ENCODE measurements at places on chromosomes 13 and 19.

GRCh38 chr19:17332360-17332676, 2.3 kb downstream of the ANO8 start:
- no peak for DNase-seq

DNA sequence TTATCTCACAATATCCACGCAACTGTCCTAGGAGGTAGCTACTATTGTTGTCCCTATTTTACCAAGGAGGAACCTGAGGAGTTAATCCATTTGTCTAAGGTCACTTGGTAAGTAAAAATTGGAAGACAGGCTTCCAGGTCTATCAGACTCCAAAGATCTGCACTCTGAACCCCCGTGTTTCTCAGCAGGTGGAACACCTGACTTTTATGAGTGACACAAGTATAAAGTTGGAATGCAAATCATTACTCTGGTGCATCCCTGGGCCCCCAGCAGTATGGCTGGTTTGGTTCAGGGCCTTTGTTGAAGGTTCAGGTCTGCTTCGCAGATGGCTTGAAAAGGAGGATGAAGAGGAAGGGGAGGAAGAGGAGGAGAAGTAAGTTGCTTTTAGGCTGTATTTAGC, 46.0 kb downstream of the RGCC start:
- no peak for DNase-seq

DNA sequence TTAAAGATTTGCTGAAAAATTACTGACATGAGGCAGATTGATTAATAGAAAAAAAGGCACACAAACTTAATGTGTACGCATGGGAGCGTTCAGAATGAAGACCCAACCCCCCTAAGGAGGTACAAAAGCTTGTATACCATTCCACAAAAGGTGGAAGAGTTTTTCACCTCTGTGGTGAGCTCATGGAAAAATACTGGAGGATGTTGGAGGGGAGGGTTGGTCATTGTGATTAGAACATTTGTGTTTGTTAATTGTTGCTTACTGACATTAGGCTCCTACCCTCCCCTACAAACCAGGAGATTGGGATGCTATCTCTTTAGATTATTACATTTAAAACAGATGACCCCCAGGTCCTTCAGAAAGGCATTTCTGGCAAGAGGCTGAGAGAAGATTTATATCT, 1973.3 kb downstream of the OLFM4 start:
- DNase-seq, result no peak

GRCh38 chr13:100976993-100977392, 302.4 kb upstream of the TMTC4 start:
- DNase-seq, result no peak

DNA sequence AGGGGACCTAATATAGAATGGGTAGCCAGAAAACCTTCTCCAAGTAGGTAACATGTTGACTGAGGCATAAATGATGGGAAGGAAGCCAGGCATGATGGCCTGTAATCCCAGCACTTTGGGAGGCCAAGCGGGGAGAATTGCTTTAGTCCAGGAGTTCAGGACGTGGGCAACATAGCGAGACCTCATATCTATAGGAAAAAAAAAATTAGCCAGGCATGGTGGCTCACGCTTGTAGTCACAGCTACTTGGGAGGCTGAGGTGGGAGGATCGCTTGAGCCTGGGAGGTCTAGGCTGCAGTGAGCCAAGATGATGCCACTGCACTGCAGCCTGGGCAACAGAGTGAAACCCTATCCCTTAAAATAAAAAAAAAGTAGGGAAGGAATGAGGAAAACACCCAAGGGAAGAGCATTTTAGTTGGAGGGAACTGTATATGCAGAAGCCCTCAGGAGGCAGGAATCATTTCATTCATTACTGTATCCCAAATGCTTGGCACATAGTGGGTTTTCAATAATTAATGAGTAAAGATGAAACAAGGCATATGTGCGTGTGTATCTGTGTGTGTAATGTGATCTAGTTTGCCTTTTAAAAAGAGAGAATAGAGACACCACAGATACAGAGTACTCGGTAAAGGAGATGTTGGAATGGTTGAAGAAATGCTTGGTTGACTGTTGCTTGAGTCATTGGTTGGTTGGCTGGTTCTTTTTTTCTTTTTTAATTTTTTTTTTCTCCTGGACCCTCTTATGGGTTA, 2.2 kb upstream of the NUP62 start:
- DNase-seq, result no peak

Data from posterior vena cava (tissue), 2 donors.